ENCODE measurements at places on chromosomes 6 and 20.

DNA sequence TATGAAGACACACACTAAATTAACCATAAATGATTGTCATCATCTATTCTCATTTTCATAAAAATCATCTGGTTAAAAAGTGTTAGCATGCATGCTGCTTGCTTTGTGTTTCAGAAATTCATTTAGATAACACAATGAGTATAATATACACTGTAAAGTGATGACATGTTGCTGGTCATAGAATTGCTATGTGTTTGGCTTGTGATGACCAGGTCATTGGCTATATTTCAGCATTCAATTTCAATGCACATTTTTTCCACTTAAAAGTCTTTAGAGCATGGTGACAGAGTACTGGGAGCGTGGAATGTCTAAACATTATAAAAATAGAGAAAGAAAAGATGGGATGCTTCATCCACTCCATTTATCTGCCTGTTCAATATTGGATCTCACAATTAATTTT is 1291.1 kb upstream of the MAP3K7 start:
- DNase-seq = no peak

DNA sequence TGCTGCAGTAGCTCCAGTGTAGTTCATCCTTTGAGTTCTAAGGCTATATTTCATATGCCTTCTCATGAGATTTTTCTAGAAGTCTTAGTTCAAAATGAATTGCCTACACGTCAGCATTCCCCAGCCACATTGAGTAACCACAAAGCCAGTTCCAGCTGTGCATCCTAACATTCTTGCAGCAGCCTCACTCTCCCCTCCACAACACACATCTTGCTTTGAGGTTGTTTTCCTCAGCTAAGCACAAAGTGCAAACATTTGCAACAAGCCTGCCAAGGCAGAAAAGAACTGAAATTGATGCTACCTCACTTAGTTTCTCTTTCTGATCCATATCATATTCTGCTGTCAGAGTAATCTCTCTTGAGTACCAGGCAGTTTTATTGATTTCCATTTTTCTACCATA is 160.7 kb upstream of the KCNQ5 start:
- DNase-seq = no peak

DNA sequence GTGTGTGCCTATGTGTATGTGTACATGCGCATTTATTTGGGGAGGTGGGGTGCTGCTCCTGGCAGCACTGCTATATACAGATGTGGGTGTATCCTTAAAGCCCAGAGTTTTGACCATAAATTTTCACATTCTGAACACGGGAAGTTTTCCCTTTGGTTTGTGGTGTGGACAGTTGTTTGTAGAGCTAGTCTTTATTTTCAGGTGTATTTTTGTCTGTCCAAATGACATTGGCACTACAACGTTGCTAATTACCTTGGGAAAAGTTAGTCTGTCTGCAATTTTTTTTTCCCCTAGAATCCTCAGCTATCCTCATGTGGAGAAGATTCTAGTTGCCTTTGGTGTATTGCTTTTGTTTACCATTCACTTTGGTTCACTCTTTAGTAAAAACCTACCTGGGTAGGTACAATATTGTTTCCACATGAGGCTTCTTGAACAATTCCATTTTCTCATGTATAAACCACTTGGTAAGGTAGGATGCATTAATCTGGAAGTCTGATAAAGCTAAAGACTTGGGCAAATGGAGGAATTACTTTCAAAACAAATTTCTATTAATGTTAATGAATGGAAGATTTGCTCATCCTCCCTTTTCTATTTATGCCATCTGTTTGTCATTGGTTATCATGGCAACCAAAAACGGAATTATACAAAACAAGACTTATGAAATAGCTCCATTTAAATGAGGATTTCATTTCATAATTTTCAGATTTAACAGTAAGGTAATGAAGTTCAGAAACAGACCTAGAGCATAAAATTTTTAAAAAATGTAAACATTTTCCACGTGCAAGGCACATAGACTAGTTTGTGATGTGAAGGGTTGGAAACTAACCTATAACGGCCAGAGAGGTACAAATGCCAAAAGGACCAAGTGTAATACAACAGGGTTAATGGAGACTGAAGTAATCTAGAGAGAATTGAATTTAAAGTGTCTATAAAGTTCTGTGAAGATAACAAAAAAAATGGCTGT is 3.9 kb downstream of the CCN2 start:
- DNase-seq = no peak

GRCh38 chr6:123616942-123617341 is 19.8 kb downstream of the TRDN start:
- DNase-seq = no peak

- DNase-seq = no peak
Observed at GRCh38 chr20:19403549-19403948, 191.1 kb downstream of the SLC24A3 start.

DNA sequence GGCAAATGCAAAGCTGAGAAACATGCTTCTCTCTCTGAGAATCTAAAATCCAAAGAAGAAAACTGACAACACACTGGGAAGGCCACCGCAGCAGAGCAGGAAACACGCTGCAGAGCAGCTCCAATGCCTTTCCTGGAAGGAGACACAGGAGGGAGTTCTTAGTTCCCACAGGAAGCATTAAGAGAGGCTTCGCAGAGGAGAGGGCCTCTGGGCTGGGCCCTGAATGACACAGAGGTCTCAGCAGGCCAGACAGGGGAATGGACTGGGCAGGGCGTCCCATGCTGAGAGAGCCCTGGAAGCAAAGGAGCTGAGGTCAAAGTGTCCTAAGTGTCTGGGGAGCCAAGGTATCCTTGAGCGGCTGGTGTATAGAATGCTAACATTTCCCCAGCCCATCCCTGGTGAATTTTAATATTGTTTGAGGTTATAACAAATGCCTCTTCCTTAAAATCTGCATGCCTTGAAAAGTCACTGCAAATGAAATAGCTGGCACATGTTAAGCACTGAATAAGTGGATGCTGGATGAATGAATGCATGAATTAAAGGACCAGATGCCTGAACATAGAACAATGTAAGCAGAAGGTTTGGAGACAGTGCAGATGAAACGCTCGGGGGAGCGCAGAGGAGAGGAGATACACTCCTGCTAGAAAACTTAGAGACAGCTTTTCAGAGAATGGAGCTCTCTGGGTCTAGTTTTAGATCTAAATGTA is 110.0 kb upstream of the SYNDIG1 start:
- no peak for DNase-seq

GRCh38 chr20:50233325-50234212 is 42.9 kb downstream of the CEBPB start:
- no peak for DNase-seq

DNA sequence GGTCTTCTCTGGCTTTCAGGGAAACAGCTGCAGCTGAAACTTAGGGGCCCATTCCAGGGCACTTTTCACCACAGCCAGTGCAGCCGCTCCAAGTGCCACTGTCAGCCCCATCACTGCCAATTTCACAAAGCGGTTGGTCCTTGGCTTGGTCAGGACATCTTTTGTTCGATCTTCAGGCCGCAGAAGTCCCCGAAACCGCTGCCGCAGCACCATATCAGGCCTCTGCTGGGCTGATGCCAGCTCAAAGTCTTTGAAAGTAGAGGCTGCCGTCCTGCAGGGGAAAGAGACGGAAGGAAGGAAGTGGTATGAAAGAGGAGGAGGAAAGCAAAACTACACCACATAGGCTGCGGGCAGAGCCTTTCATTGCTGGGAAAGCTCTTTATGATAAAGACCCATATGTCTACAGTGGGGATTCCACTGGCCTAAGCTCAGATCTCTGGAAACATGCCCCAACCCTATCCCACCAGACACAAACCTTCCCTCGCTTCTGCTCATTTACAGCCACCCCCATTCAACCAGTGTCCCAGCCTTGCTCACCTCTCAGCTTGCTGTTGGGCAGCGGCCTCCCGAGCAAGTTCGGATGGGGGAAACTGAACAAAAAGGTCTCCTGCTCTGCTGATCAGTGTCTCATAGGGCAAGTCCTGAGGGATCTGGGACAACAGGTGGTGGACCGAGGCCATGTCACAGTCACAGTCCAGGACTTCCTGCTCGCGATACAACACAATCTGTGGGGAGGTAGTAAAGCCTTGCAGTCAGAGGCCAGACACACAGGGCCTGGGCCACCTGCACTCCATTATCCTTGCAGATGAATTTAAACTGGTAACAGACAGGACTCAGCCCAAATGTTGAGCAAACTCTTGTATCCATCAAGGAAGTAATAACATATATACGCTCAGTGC is 23.5 kb downstream of the TBC1D20 start:
- peak; percentile 67 for DNase-seq

DNA sequence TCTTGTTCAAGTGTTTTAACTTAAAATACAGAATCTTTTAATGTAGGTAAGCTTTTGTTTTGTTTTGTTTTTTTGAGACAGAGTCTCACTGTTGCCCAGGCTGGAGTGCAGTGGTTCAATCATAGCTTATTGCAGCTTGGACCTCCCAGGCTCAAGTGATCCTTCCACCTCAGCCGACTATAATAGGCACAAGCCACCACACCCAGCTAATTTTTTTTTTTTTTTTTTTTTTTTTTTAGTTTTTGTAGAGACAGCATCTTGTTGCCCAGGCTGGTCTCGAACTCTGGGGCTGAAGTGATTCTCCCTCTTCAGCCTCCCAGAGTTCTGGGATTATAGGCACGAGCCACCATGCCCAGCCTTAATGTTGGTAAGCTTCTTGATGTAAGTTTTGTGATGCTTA is 3.3 kb downstream of the EFHC1 start:
- DNase-seq = no peak

- DNase-seq = no peak
Observed at GRCh38 chr6:155128977-155129376, 133.9 kb downstream of the TIAM2 start.

GRCh38 chr6:116313101-116313776 is 33.5 kb upstream of the TSPYL1 start:
- no peak for DNase-seq

GRCh38 chr6:170180671-170181337 is 110.1 kb downstream of the DLL1 start:
- no peak for DNase-seq

DNA sequence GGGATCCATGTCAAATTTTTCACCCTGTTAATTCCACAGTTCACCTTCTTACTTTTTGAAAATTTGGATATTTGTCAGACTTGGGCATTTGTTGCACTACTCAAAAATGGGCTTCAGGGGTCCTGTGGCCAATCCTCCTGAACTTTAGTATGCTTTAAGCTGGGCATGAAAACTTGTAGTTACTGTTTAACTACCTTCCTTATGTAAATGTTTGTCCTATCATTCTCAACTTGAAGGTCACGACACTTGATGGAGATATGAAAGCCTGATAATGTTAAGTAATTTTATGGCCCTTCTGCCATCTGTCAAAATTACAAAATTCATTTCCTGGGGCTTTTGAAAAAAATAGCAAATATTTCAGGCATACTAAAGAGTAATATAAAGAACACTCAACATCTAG is 4.2 kb upstream of the ZNF311 start:
- DNase-seq = no peak

- no peak for DNase-seq
Observed at GRCh38 chr6:14269436-14269835, 151.9 kb downstream of the CD83 start.

GRCh38 chr6:11272491-11273192 is 40.2 kb upstream of the NEDD9 start:
- no peak for DNase-seq

GRCh38 chr6:27023664-27024063 is 223.8 kb upstream of the PRSS16 start:
- no peak for DNase-seq

DNA sequence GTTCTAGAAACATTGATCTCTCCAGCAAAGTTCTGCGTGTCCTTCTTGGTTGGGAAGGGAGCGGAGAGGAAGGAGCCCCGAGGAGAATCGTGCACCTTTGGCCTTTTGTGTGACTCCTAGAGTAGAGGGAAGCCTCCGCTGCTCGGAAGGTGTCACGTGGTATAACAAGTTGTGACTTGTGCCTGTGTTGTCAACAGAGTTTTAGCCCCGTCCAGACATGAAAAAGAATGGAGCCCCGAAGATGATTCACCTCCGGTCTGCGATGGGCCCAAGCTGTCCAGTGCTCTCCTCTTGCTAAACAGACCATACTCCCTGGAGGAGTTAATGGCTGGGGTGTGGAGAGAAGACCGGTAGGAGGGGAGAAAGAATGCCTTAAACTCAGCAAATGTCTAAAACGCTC is 7.0 kb downstream of the EYA2 start:
- no peak for DNase-seq

DNA sequence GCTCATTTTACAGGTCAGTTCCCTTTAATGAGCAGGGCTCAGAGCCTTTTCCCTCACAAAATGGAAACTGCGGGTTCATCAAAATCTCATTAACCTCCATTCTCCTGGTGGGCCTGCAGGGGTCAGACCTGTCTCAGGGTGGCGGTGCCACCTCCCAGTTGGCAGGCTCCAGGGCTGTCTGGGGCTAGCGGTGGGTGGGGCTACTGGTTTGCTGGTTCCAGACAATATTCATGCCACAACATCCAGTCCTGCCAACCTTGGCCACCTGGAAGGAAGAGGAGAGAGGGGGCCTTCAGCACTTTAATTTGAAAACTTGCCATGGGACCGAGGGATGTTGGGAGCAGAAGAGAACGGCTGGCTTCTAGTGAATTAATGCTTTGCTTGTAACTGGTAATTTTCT is 41.9 kb upstream of the CTNNBL1 start:
- DNase-seq = peak; percentile 42

GRCh38 chr20:59566631-59567524 is 37.5 kb upstream of the PHACTR3 start:
- no peak for DNase-seq

DNA sequence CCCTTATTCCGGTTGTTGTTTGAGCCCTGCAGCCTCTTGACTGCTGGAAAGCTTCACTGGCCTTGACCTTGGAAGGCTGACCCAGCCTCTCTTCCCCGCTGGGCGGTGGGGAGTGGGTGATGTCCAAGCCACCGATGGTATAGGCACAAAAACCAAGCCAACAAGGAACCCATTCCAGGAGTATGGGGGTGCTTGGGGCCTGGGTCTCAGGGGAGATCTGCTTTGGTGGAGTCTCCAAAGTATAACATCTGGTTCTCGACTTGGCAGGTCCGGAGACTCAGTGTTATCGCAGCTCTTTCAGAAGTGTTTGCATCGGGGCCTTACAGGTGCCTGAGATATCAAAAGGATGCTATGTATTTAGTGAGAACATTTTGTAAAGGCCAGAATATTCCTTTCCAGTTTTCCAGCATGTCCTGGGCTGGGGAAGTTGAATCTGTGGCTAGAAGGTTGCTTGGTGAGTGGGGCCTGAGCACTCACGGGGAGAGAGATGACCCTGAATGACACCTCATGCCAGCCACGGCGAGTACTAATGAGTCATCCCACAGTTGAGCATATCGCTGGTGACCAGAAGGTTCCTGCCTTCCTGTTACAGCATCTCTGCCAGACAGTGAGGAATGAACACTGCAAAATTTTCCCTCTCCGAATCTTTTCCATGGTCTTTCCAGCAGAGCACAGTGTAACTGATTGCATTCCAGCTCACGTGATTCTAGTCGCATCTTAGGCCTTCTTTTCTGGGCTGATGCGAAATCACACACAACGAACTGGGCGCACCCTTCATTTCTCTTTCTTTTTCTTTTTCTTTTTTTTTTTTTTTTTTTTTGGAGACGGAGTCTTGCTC is 133.9 kb downstream of the ZDHHC14 start:
- no peak for DNase-seq

DNA sequence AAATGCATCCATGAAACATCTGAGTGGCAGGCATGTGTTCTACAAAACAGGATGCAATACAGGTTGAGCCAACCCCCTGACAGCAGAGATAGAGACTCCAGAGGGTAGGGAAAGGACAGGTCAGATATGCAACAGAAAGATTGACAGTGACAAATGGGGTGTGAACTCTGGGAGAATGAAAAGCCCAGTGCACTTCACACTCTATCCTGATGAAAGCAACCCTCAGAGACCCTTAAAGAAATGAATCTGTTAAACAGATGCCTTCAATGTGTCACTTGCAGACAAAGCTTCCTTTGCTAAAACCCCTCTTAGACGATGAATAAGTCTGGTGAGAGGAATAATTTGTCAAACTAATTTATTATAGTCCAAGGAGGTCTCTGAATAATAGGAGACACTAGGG is 89.9 kb downstream of the RFPL4B start:
- no peak for DNase-seq
